Suppressor macrophage (primary cell): ENCODE measurements at places on chromosomes 7 and 10.

- DNase-seq, result no peak
Measured at GRCh38 chr7:103120362-103120761, 28.5 kb downstream of the NAPEPLD start.

- DNase-seq, result no peak
Measured at GRCh38 chr7:4702961-4703512, 20.9 kb downstream of the FOXK1 start.

DNA sequence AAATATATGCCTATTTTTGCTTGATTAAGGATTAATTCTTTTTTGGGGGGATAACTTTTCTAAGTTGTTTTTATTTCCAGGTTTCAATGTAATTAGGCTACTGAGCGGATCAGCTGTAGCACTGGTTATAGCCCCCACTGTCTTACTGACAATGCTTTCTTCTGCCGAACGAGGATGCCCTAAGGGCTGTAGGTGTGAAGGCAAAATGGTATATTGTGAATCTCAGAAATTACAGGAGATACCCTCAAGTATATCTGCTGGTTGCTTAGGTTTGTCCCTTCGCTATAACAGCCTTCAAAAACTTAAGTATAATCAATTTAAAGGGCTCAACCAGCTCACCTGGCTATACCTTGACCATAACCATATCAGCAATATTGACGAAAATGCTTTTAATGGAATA, 1.0 kb downstream of the LRRTM3 start:
- no peak for DNase-seq

DNA sequence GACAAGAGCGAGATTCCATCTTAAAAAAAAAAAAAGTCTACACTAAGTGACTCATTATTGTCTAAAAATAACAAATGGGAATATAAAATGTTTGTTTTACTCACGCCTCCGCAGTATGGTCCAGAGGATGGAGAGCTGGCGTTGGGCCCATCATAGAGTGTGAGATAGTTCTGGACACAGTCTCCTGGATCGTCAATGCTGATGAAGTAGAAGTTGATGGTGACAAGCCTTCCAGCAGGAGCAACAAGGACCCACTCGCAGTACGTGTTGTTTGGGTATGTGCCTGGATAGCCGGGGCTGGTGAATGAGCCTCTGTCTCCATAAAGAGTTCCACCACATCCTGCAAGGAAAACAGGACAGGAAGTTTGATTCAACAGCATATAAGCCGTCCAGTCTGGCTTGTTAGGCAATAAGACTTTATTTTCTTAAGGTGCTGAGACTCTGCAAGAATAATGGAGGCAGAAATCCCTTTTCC, 11.5 kb upstream of the RSU1 start:
- no peak for DNase-seq

DNA sequence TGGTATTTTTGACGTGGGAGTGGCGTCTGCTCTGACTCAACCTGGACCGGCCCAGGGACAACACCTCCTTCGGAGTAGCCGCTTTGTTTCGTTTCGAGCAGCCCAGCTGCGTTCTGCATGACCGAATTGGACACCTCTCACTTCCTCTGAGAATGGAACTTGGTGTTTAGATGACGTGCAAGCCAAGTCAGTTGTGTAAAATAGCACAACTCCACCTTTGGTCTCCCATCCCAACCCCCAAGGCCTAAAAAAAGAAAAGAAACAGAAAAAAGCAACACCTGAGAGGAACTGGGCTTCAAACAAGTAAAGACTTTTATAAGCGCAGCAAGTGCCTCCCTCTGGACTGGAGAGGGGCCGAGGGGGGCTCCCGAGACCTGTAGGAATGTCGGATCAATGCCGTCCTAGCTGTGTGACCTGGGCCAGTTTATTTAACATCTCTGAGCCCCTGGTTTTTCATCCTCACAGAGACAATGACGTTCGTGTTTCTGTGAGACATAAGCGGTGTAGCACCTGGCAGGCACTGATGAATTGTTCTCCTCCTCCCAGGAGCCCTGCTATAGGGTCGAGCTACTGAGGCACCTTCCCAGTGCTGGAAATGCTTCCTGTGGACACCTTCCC, 52.0 kb upstream of the SMNDC1 start:
- no peak for DNase-seq

DNA sequence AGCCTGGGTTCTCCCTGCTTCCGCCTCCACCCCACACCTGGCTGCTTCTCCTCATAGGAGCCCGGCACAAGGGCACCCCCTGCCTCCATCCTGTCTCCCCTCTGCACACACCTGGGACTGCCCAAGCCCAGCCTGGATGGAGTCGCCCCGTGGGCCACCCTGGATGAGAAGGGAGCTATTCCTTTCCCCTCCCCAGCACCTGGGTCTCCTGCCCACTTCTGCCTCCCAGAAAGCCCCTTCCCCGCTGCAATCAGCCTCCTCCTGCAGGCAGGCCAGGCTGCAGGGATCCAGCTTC, 45.2 kb downstream of the ELFN1 start:
- DNase-seq, result no peak

DNA sequence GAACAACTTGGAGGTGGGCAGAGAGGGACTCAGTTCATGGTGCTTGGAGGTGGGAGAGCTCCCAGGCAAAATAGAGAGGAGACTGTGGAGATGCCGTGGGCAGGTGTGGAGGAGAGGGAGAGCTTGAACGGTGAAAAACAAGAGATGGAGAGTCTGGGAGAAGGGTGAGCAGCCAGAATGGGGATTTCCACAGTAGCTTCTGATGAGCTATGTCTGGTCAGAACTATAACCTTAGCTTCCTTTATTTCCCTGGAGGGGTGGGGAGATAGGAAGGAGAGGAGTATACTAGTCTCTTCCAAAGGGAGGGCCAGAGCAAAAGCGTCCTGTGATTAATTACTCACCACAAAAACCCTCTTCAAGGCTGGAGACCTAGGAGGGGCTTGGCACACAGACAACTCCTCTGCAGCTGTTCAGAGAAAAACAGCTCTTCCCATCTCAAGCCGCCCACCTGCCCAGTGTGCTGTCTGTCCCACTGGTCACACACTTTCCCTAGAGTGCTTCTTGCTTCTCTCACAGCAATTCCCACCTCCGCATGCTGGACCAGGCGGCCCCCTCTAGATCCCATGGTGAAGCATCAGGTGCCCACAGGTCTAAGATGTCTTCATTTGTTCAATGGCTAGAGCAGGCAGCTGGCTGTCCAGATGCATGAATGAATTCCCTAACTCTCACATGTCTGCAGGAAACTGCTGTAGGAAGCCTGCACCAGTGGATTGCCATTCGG, 41.9 kb downstream of the TAS2R41 start:
- peak; percentile 72 for DNase-seq

DNA sequence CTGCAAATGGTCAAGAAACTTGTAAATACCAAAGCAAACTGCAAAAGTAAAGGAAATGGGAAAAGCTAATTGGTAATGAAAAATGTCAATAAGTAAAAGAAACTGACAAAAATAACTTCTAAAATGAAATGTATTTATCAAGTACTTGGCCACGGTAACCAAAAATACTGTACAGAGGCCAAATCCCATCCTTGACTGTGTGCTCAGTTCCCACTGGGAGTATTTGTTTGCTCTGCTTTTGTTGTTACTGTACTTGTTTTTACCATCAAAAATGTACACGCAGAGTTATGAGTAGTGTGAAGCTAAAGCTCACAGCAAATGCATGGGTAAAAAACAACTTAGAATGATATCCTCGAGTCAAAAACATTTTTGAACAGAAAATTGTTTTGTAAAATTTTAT, 31.1 kb downstream of the ENKUR start:
- DNase-seq, result no peak

- no peak for DNase-seq
Measured at GRCh38 chr10:105192861-105193260, 551.8 kb downstream of the SORCS3 start.

DNA sequence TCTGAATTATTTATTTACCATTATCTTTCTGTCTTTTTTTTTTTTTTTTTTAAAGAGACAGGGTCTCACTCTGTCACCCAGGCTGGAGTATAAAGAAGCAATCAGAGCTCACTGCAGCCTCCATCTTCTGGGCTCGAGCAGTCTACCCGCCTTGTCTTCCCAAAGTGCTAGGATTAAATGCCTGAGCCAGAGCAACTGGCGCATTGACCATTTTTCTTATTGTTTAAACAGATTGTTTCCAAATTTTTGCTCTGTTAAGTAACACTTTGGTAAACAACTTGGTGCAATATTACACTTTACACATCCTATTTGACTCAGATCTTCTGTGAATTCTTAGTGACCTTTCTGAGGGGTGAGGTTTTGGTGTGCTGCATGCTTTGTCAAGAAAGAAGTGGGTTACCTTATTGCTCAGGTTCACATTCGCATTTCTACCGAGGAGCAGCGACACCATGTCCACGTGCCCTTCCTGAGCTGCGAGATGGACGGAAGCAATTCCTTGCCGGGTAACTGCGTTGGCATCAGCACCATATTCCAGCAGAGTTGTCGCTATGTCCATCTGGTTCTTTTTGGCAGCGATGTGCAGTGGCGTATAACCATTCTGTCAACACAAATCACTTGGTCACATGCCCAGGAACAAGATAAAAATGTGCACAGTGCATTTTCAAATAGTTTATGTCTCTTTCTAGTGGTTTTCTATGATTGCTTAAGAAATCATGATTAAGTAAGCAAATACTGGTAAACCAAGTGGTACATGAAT, 203.2 kb downstream of the ANK3 start:
- no peak for DNase-seq

- DNase-seq, result no peak
Measured at GRCh38 chr7:94476251-94476840, 33.3 kb upstream of the CASD1 start.

GRCh38 chr7:50637725-50638643, 72.8 kb upstream of the DDC start:
- no peak for DNase-seq

DNA sequence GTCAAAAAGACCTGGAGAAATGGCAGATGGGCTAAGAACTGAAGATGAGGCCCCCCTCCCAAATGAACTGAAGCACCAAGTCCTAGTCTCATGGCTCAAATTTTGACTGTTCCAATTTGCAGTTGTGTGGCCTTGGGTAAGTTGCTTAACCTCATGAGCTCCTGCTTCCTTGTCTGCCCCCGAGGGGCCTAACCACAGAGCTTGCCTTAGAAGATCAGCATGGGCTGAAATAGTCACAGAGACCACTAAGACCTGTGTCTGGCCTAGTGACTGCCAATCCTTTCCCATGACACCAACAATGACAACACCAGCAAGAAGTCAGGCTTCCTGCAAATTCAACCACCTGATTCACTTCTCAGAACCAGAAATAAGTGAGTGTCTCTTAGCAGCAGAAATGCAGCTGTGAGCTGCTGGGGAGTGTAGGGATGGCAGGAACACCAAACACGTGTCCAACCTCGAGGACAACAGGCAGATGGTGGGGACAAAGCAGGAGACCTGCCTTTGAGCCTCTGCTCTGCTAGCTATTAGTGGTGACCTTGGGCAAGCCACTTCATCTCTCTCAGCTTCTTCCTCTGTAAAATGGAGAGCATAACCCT, 23.7 kb downstream of the CRHR2 start:
- DNase-seq, result no peak

DNA sequence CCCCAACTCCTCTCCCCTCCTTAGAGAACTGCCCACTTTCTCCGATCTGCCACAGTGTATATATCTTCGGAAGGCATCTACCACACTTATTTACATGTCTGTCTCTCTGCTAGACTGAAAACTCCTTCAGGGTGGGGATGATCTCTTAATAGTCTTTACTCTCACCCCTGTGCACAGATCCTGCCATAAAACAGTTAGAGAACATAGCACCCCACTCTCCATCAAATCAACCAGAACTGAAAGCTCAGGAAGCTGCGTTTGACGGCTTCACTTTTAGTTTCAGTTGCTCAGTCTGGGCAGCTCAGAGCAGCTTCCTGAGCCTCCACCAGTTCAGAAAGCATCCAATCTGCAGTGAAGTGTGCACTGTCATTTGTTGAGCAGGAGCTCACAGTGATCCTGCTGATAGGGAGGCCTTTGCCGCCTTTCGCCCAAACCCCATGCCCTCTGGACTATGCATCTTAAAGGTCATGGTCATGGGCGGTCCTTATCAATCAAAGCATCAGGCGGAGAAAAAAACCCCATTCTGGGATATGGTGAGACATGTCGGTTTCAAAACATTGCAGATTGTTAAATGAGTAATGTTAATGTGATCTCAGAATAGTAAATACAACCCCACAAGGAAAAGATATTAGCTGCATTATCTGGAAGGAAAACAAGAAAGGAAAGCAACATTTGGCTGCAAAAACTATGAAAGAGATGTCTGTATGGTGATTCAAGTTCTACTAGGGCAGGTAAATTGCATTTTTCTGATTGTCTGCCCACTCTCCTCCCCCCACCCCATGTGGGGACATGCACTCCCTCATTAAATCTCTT, 167.1 kb upstream of the ADO start:
- peak; percentile 89 for DNase-seq

DNA sequence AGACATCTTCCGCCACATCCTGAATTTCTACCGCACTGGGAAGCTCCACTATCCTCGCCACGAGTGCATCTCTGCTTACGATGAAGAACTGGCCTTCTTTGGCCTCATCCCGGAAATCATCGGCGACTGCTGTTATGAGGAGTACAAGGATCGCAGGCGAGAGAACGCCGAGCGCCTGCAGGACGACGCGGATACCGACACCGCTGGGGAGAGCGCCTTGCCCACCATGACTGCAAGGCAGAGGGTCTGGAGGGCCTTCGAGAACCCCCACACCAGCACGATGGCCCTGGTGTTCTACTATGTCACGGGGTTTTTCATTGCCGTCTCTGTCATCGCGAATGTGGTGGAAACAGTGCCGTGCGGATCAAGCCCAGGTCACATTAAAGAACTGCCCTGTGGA, 1.9 kb downstream of the KCND2 start:
- DNase-seq, result no peak

DNA sequence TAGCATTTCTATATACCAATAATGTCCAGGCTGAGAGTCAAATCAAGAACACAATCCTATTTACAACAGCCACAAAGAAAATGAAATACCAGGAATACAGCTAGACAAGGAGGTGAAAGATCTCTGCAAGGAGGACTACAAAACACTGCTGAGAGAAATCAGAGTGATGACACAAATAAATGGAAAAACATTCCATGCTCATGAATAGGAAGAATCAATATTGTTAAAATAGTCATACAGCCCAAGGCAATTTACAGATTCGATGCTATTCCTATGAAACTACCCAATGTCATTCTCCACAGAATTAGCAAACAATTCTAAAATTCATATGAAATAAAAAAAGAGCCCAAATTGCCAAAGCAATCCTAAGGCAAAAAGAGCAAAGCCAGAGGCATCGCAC, 116.8 kb upstream of the ZNF32 start:
- no peak for DNase-seq

- DNase-seq, result no peak
Measured at GRCh38 chr7:28855538-28856217, 102.5 kb downstream of the TRIL start.

DNA sequence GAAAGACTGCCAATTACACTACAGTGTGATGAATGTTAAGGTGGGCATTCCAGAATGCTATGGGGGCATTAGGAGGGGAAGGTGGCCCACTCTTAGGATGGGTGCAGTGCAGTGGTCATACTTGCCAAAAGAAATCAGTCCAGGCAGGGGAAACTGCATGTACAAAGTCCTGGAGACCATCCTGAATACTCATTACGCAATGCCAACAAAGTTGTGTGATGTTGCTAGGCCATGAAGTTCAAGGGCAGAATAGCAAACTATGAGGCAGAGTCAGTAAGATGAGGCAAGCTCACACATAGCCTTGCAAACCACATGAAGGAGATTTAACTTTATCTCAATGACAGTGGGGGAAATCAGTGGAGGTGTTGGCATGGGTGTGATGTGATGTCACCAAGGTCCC, 49.8 kb upstream of the SLC35B4 start:
- DNase-seq, result no peak

- DNase-seq, result no peak
Measured at GRCh38 chr7:113873554-113874151, 45.2 kb downstream of the PPP1R3A start.
